ENCODE measurements at places on chromosomes 2 and 18.
A peak's percentile ranks its signal among the peaks of the same experiment; 100 is the strongest.

DNA sequence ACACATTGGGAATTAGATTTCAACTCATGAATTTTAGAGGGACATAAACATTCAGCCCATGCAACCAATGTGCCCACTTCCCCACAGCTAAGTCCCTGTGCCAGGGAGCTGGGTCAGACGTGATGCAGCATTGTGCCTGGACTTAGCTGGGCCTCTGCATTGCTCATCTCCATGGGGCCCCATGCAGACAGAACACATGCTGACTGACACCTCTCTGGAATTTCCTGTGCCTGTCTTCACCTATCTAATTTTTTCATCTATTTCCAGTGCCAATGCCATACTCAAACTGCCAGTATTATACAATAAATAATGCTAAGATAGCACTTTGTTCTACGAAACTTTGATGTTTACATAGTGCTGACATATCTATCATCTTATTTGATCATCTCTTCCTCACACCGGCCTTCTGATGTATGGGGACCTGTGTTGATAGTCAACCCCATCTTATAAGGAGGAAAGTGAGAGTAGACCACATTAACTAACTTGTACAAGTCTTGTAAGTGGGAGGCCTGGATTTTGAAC, 92.2 kb downstream of the CDC42EP3 start:
- DNase-seq, result no peak

- DNase-seq, result no peak
These were observed 120.7 kb upstream of the LMAN1 start for GRCh38 chr18:59479776-59480175.

GRCh38 chr2:85605406-85606115, 3.1 kb upstream of the TMEM150A start:
- DNase-seq, result peak; percentile 20

DNA sequence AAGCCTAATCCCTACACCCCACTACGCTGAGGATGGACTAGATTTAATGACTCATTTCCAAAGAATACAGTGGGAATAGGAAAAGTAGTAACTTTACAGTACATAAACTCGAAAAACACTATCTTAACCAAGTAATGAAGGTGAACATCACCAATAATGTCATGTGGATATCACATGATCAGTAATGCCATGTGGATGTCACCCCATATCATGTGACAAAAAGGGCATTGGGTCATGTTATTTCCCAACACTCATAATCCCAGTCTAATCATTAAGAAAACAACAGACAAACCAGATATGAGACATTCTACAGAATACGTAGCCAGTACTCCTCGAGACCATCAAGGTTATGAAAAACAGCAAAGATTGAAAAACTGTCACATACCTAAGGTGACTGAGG, 667.3 kb upstream of the CRIM1 start:
- no peak for DNase-seq

- no peak for DNase-seq
These were observed 27.0 kb downstream of the NTSR2 start for GRCh38 chr2:11642972-11643371.
